Urinary bladder (tissue), 4 donors: ENCODE measurements at places on chromosomes 2 and 18. TPM values are rescaled to one million over a fixed set of nuclear protein-coding genes. Genes with fewer than 3 reads are reported as not detected.

- no peak for DNase-seq
Observed at GRCh38 chr2:203772456-203773165, 66.2 kb downstream of the CD28 start.

GRCh38 chr2:20551945-20552328 lies 99.0 kb downstream of the HS1BP3 start:
- no peak for DNase-seq

- no peak for DNase-seq
Observed at GRCh38 chr2:225742487-225742886, 343.0 kb downstream of the NYAP2 start.

GRCh38 chr2:124805060-124805459 lies 780.0 kb downstream of the CNTNAP5 start:
- no peak for DNase-seq

Gene SH2D6
- polyA plus RNA-seq: 0.37 TPM
